Omental fat pad (tissue), 4 donors: ENCODE measurements at places on chromosomes 13 and 19.

GRCh38 chr13:112899281-112900225 lies 69.5 kb upstream of the MCF2L start:
- DNase-seq = no peak

DNA sequence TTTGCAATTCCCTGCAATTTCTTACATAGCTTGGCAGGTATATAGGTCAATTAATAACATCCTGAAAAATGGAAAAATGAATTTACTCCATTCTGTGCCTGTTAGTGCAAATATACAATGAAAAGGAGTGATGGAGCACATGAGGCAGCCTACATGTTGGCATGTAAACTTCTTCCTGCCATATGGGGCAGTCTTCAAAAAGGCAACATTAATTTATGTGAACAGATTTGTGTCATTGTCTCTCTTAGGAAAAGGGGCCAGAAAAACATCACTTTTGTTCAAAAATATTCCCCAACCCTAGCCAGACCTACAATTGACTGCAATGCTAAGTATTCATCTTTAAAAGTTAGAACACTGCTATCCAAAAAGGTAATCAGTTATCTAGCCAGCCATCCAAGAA lies 332.2 kb downstream of the TBC1D4 start:
- no peak for DNase-seq

DNA sequence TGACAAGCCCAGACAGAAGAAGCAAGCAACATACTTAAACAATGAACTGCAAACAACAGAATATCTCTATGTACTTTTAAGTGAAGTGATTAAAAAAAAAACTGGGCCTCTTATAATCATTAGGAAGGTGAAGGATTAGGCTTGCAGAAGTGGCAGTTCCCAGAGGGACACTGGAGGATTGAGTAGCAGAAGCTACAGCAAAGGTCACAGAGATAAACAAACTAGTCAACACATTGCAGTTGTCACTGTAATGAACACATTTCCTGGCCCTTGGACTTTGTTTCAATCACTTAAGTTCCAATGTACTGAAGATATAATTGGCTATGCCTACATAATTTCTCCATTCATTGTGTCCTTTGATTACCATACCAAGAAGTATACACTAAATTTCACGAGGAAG lies 1498.8 kb downstream of the SLITRK5 start:
- DNase-seq = no peak

GRCh38 chr19:53007200-53007599 lies 6.5 kb upstream of the ERVV-1 start:
- DNase-seq = no peak

- DNase-seq = no peak
These were observed 306.9 kb upstream of the KLHL1 start for GRCh38 chr13:70415136-70415535.

DNA sequence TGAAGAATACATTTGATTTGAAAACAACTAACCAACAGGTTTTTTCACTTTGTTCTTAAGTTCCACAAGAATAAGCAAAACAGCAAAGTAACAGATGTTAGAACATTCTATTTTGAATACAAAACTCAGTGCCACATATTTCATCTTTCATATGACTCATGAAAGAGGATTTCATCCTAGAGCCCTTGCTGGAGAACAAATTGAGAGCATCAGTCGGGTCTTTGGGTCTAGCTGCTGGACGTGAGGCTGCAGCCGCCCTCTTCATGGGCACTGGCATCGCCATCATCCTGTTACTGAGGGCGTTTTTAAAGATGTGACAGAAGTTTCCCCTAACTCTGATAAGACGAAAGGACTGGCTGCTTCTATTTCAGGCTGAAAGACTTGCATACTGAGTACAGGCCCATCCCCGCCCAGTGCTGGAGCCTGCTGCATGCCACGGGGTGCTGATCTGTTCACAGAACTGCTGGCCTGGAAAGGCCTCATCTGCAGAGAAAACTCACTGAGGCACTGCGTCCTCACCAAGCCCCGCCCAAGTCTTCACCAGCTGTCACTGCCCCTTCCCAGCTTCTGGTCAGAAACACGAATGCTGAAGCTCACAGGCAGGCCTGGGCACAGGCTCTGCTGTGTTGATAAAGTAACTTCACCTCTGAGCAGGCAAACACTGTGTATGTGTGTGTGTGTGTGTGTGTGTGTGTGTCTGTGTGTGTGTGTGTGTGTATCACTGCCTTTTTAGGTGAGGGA lies 101.4 kb downstream of the TUBGCP3 start:
- DNase-seq = no peak

DNA sequence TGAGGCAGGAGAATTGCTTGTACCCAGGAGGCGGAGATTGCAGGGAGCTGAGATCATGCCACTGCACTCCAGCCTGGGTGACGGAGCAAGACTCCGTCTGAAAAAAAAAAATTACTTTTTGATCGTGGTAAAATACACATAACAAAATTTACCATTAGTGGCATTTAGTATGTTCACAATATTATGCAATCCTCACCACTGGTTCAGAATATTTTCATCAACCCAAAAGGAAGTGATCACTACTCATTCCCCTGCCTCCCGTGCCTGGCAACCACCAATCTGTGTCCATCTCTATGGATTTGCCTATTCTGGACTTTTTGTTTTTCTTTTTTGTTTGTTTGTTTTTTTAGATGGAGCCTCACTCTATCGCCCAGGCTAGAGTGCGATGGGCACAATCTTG lies 1.2 kb upstream of the PALM3 start:
- no peak for DNase-seq

DNA sequence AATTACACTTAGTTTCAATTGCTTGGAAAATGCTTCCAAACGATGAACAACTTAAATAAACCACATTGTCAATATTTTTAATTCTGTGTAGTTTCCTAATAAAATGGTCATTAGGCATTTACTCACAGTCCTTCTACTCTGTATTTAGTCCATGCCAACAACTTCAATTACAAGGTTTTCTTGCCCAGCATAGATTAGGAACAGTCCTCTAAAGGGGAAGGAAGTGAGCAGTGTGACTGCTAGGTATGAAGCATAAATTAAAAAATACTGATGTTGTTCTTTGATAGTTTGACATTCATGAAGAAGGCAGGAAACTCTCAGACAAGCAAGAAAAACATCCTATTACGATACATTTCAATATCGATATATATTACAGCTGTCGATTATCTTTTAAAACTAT lies 716.0 kb upstream of the PCDH9 start:
- no peak for DNase-seq

- DNase-seq = no peak
These were observed 155.0 kb downstream of the POSTN start for GRCh38 chr13:37443538-37443937.

DNA sequence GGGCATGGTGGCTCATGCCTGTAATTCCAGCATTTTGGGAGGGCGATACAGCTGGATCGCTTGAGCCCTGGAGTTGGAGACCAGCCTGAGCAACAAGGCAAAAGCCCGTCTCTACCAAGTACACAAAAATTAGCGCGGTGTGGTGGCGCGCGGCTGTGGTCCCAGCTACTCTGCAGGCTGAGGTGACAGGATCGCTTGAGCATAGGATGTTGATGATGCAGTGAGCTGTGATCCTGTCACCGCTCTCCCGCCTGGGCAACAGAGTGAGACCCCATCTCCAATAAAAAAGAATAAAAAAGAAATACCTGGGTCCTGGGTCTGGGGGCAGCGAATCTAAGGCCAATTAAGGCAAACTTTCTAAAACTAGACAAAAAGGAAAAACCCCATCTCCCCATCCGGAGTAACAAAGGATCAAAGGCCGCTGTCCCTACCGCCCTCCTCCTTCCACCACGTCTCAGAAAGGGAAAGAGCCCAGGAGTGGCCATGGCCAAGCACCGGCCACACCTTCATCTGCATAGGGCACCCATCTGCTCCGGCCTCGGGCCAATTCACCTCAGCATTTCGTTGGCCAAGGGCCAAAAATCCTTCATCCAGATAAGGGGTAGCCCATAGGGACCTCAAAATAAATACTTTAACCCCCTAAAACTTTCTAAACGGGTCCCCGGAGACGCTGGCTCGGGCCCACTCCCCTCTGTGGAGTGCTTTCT lies 851 bp downstream of the ZNF320 start:
- no peak for DNase-seq

GRCh38 chr13:24176351-24177101 lies 16.0 kb downstream of the SPATA13 start:
- DNase-seq = no peak

- DNase-seq = no peak
These were observed 31.9 kb upstream of the ATP11A start for GRCh38 chr13:112657850-112658445.

DNA sequence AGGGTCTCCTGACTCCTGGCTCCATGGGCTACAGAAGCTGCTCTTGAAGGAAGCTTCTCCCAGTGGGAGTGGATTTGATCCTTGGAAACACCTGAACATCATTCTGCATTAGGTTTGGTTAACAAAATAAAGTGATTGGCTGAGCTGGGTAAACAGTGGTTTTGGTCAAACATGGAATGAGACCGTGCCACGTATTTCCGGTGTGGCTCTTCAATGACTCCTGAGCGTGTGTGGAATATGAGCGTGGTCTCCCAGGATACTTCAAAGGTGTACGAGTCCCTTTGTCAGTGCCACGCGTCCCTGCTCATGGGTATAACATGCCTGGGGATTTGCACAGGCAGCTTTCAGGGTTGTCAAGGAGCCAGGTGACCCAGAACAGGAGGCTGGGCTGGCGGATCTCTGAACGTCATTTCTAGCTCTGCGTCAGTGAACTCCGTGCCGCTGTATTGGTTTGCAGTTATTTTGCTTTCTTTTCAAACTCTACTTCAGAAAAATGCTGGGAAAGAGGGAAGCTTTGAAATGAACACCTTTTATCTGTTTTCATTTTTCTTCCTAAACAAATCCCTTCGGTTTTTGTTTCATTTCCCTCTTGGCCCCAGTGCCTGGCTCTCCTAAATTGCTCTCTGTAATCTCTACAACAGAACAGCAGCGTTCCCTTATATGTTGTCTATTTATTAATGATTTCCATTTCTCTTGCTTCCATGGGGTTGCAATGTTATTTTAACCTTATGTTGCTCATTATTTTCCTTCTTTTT lies 26.3 kb upstream of the GJB6 start:
- no peak for DNase-seq

DNA sequence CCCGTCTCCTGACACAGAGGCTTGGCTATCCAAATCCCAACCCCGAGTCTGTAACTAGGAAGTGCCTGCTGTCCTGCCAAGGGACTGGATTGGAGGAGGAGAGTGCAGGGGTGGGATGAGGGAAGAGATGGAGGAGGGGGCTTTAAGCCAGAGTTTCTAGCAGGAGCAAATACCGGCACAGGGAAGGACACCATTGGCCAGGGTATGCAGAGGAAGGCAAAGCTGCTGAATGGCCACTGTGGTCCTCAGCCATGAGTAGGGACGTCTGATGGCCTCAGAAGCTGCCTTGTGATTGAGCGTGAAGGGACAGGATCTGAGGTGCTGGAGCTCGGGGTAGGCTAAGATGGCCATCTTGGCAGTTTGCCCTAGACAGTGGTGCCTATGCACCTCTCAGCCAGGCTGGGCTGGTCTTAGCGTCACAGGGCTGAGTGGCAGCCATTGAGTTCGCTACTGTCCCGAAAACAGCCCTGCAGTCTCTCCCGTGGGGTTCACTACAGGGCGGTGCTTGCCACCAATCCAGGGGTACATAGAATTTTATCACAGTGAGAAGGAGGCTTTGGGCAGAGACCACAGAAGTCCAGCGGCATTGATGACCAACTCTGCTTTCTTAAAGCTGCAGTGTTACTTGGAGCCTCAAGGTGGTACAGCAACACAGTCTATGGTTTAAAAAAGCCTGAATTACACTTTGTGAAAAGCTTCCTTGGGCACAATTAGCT lies 61.8 kb downstream of the AKAP11 start:
- DNase-seq = no peak

DNA sequence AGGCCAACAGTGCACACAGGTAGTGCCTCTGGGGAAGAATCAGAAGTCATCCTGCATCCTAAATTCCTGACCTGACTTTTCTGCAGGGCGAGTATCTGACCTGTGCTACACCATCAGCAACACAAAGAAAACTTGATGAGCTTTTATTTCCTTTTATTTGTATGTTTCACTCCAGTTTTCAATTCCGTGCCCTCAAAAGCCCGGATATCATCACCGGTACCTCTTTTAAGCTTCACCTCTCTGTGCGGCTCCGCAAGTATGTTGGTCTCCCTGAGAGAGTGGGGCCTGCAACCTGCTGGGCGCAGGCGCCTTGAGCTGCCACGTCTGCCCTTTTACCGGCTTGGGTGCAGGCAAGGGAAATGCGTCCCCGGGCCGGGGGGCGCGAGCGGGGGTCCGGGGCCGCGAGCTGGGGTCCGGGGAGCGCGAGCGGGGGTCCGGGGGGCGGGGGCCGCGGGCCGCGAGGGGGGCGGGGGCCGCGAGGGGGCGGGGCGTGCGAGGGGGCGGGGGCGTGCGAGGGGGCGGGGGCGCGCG lies 4.3 kb upstream of the DUXA start:
- DNase-seq = no peak

DNA sequence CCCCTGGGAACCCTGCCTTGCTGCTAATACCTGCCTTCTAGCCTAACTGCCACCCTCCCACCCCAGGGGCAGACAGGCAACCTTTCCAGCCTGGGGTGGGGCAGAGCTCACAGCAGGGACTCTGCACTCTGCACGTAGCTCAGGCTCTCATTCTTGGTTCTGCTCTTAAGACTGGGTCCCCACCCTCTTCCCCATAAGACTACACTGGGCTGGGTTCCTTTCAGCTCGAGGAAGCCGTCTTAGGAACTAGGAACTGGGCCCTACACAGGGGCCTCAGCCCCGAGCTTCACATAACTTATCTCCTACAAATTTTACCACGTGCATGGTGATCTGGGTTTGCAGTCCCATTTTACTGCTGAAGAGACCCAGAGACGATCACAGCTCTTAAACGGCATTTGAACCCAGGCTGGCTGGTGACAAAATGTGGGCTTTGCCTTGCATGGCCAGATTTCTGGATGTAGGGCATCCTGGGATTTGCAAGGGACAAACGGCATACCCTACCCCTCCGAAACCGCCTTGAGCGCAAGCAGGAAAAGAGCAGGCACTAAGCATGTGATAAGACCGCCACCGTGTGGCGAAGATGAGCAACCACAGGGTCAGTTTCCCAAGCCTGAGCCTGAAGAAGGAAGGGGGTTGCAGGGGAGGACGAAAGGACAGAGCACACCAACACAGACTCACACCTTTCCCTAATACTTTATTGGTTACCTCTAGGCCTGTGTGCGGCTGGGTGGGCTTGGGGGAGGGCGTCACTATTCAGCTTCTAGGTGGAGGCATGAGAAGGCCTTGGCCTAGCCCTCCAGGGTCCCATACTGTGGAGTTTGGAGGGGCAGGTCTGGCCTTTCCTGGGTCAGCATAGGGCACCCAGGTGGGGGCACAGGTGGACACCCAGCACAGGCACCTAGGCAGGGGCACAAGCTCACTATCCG lies 5.1 kb downstream of the JUNB start:
- DNase-seq = no peak

GRCh38 chr19:29978080-29978479 lies 36.0 kb downstream of the URI1 start:
- DNase-seq = no peak

GRCh38 chr13:18949970-18950369 lies 231.7 kb downstream of the TUBA3C start:
- DNase-seq = no peak
